ENCODE measurements at places on chromosomes 4 and X.

- DNase-seq, result no peak
Observed at GRCh38 chr4:20273793-20274192, 22.1 kb downstream of the SLIT2 start.

DNA sequence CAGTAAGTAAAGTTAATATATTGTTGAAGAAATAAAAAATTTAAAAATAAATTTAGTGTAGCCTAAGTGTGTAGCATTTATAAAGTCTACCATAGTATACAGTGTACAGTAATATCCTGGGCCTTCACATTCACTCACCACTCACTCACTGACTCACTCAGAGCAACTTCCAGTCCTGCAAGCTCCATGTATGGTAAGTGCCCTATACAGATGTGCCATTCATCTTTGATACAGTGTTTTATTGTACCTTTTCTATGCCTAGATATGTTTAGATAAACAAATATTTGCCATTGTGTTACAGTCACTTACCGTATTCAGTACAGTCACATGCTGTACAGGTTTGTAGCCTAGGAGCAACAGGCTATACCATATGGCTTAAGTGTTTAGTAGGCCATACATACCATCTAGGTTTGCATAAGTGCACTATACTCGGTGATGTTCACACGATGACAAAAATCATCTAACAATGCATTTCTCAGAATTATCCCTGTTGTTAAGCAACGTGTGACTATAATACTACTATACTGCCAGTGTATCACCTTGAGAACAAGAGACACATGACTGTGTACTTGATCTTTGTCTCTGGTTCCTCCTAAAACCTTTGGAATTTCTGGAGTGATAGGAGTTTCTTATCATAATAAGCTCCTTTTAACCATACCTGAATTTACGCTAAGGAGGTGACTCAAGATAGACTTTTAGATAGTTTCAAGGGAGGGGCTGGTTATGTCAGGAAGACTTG, 25.8 kb upstream of the SEPTIN11 start:
- no peak for DNase-seq

DNA sequence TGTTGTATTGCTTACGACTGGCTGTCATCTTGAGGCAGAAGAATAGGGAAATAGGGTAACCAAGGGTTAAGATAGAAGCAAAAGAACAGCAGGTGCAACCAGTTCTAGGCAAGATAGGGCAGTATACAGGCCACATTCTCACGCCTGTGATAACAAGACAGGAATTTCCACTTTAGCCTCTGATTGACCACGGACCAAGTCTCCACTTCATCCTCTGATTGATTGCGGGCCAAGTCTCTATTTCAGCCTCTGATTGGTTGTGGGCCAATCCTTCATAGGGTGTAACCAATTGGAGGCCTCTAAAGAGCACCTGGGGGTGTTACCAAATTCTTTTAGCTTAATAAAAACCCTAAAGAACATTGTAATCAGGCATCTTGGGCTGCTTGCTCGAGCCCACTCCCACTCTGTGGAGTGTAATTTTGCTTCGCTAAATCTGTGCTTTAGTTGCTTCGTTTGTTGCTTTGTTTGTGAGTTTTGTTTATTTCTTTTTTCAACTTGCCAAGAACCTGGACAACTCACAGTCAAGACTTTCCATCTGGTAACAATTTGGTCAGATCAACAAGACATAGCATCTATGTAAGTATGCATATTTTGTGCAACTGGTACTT, 8.7 kb upstream of the TBC1D9 start:
- DNase-seq, result no peak

DNA sequence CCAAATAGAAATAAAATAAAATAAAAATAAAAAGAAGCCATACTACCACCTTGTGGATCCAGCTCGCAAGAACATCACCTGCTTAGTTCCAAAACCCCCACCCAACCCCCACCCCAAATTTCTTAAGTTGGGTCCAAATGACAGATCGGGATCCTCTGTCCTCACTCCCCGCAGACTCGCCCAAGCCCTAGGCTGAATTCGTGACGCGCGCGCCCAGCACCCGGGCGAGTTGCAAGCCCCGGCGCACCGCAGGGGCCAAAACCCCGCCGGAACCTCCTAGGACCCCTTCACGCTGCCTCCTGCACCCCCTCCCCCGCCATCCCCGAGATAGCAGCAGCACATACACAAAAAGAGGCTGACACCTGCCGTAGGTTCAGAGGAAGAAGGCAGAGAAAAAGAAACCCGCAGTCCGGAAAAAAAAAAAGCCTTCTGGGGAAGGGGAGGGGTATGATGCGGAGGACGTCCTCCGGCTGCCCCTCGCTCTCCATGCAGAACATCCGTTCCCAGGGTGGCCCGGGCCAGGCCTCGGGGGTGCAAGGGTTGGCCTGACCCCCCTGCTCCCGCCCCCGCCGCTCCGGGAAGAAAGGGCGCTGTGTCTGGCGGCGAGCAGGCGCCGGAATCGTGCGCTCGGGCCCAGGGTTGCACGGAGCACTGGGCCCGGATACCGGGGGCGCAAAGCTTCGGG, 2.6 kb downstream of the NLGN4X start:
- no peak for DNase-seq

GRCh38 chrX:110044346-110045249, 41.7 kb downstream of the TMEM164 start:
- no peak for DNase-seq

GRCh38 chr4:151946718-151947117, 185.9 kb upstream of the GATB start:
- DNase-seq, result no peak

GRCh38 chr4:60729194-60729593, 470.9 kb upstream of the ADGRL3 start:
- no peak for DNase-seq

- DNase-seq, result no peak
Observed at GRCh38 chr4:38106886-38107514, 146.8 kb downstream of the PTTG2 start.

- DNase-seq, result no peak
Observed at GRCh38 chr4:83618991-83619645, 83.2 kb downstream of the GPAT3 start.

GRCh38 chr4:187286525-187286924, 562.9 kb upstream of the FAT1 start:
- DNase-seq, result no peak

DNA sequence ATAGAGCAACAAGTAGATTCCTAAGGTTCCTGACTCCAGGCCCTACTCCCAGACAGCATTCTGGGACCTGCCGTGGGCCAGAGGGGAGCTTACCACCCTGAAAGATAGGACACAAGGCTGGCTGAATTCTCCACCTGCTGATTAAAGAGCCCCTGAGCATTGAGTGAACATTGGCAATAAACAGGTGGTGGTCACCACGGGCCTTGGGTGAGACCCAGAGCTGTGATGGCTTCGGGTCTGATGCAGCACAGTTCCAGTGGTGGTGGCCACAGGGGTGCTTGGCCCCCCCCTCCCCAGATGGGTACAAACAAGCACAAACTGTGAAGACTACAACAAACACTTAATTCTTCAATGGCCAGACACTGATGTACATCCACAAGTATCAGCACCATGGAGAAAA, 444.6 kb downstream of the GASK1B start:
- DNase-seq, result no peak

DNA sequence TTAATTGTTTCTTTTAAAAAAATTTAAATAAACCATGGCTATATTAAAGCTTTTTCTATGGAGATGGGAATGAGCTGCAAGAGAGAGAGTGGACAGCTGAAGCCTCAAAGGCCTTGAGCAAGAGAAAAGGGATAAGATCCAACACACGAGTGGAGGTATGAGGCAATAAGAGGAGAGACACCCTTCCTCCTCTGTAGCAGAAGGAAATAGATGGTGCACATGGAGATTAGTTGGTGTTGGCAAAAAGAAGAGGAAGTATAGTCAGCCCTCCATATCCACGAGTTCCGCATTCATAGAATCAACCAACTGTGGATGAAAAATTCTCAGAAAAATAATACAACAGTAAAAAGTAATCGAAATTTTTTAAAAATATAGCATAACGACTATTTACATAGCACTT, 3.2 kb downstream of the CXorf38 start:
- DNase-seq, result no peak

GRCh38 chrX:48945517-48946348, 11.7 kb downstream of the OTUD5 start:
- no peak for DNase-seq

- no peak for DNase-seq
Observed at GRCh38 chrX:1485033-1485432, 32.3 kb upstream of the ASMTL start.

DNA sequence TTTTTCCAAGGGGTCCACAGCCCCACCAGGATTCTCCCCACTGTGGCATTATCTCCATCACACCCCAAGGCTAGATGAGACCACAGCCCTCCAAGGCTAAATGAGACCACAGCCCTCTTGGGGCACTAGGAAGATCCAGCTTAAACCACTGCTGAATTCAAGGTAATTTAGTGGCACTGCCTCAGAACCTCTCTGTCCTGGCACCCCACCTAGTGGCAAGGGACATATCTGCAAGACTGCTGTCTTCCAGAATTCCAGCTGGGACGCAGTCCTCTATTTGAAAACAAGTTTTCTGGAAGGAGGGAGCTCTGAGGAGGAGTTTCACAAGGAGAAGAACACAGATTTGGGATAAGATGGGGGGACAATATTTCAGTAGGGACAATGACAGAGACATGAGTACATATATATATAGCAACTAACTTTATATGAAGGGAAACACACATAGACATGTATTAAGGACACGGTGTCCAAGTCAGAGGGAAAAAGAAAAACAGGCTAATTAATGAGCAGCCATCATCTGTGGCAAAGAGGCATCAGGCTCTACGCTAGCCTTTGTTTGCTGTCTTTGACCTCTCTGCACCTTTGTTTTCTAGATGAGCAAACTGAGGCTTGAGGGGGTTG, 9.3 kb downstream of the CETN2 start:
- DNase-seq, result no peak

- no peak for DNase-seq
Observed at GRCh38 chrX:2314831-2315365, 185.9 kb downstream of the DHRSX start.

- DNase-seq, result no peak
Observed at GRCh38 chr4:152944666-152945320, 8.7 kb downstream of the FHDC1 start.

GRCh38 chrX:137164329-137164728, 130.5 kb upstream of the GPR101 start:
- no peak for DNase-seq

- no peak for DNase-seq
Observed at GRCh38 chrX:3582451-3582850, 131.0 kb downstream of the PRKX start.

DNA sequence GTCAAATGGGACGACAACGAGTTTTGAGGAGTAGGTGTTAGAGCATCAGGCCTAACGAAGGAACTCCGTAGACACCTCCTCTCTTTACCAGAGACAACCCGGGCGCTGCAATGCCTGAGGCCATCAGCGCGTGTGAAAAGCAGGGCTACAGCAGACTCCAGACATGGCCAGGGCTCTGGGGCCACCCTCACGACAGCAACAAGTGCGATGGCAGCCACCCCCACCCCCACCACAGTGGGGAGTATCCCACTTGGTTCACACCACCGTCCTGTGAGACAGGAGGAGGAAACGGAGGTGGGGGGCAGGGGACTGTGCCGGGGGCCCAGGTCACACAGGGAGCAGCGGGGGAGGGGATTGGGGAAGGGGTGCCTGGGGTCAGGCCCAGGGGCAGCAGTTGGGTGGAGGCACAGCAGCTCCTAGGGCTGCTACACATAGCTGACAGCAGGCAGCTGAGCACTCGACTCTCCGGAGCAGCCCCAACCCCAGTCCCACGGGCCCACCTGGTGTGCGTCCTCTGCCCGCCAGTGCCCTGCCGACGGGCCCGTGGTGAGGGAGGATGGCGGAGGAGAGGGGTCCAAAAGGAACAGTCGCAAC, 8.5 kb downstream of the LRPAP1 start:
- DNase-seq, result no peak

DNA sequence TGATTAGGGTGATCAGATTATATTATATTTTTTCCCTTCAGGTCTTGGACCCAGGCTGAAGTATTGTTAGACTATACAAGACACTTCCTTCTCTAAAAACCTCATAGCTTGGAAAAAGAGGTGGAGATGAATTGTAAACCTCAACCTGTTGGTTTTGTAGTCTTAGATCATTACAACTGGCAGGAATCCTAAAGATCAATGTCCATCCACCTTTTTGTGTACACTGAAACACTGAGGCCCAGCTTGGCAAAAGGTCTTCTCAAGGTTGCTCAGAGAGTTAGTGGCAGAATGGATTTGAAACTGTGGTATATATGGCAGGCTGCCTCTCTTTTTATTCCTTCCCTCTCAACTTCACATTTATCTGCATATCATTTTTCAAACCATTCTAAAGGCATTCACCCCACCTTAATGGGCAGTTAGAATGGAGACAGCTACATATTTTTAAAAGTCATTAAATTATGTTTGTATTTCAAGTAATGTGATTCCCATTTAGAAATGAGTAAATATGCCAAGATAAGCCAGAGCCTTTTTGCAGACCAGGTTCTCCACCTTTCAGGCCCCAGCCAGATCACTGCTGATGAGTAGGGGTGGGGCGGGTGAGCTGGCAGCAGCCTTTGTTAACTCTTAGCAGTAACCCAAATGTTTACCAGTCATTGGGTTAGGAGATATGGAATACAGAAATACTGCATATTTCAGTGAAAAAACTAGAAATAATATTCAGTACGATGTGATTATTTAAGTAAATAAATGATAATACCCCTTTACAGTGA, 243.2 kb upstream of the F9 start:
- no peak for DNase-seq

DNA sequence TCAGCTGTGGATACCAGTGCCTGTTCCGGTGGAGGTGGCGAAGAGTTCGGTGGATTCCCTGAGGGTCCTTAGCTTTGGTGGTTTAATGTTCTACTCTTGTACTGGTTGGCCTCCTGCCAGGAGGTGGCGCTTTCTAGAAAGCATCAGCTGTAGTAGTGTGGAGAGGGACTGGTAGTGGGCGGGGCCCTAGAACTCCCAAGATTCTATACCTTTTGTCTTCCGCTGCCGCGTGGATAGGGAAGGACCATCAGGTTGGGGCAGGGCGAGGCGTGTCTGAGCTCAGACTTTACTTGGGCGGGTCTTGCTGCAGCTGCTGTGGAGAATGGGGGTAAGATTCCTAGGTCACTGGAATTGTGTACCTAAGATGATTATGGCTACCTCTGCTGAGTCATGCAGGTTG, 390.3 kb downstream of the FAM47A start:
- no peak for DNase-seq

GRCh38 chrX:149948016-149948415, 9.7 kb upstream of the EOLA2 start:
- DNase-seq, result no peak

DNA sequence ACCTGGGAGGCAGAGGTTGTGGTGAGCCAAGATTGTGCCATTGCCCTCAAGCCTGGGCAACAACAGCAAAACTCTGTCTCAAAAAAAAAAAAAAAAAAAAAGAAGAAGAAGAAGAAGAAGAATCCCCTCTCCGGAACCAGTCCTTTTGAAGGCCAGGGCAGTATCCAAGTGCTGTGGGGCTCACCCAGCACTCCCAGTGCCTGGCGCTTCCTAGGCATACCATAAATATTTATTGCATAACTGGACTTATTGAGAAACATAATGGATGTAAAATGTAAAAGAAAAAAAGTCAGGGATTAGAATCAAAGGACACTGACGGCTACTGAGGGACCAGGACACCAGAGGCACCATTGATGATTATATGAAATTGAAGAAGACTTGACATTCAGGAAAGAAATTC, 162.1 kb upstream of the KIT start:
- DNase-seq, result no peak
